ENCODE measurements at places on chromosomes 1 and 21.
A peak's percentile ranks its signal among the peaks of the same experiment; 100 is the strongest.

GRCh38 chr1:184890539-184890973 is 83.8 kb downstream of the NIBAN1 start:
- no peak for DNase-seq

DNA sequence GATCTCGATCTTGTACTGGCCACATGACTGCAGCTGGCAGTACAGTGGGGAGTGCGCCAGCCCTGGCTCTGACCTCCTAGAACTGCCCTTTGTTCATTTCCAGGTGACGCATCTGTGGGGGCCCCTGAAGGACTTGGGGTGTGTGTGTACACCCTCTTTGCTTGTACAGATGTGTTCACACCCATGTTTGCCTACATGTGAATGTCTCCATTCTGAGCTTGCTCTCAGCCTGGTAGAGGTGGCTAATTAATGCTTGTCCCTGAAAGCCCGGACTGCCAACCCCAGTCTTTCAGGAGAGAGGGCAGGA is 19.8 kb downstream of the TNFRSF1B start:
- no peak for DNase-seq

- no peak for DNase-seq
Measured at GRCh38 chr1:236100799-236101198, 35.9 kb upstream of the NID1 start.

GRCh38 chr1:28173980-28174297 is 2.6 kb downstream of the PTAFR start:
- DNase-seq, result no peak

- DNase-seq, result no peak
Measured at GRCh38 chr1:18932387-18932786, 24.1 kb downstream of the IFFO2 start.

- no peak for DNase-seq
Measured at GRCh38 chr1:211938561-211938997, 96.8 kb downstream of the INTS7 start.

- peak; percentile 77 for DNase-seq
Measured at GRCh38 chr1:31788138-31788824, 24.1 kb upstream of the ADGRB2 start.

- no peak for DNase-seq
Measured at GRCh38 chr1:184183919-184184318, 132.4 kb downstream of the TSEN15 start.

- DNase-seq, result no peak
Measured at GRCh38 chr1:156926175-156926574, 5.7 kb downstream of the LRRC71 start.

DNA sequence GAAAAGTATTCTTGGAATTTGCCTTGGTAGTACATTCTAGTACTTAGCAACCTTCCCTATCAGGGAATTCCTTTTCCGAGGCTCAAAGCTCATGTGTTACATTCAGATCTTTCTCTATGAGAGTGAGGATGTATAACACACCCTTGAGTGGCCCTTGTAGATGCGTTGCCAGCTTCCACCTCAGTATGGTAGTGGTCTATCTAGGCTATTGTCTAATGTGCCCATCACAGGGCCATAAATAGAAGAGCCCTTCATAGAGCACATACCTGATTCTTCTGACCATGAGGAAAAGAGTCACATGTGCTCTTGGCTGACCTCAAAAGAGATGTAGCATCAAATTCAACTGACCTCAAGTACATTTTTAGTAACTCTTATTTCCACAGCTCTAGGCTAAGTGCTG is 14.0 kb upstream of the ZC3H11B start:
- DNase-seq, result no peak

- DNase-seq, result no peak
Measured at GRCh38 chr1:167631936-167632614, 2.0 kb downstream of the RCSD1 start.

- DNase-seq, result no peak
Measured at GRCh38 chr1:9872430-9873165, 37.5 kb downstream of the CTNNBIP1 start.

DNA sequence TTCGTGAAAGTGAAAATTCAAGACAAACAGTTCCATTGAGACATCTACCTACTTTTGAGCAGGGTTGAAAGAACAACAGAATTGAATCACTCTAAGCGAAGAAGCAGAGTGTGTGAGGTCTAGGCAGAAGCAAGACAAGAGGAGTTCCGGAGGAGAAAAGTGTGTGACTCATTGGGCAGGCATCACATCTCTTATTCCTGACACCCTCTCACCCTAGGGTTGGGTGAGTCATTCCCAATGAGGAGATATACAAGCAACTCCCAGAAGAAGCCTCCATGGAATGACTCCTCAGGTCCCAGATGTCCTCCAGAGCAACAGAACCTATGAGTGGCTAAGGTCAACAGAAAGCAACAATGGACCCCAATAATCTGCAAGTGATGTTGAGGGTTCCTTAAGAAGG is 138.1 kb downstream of the TPR start:
- DNase-seq, result no peak

DNA sequence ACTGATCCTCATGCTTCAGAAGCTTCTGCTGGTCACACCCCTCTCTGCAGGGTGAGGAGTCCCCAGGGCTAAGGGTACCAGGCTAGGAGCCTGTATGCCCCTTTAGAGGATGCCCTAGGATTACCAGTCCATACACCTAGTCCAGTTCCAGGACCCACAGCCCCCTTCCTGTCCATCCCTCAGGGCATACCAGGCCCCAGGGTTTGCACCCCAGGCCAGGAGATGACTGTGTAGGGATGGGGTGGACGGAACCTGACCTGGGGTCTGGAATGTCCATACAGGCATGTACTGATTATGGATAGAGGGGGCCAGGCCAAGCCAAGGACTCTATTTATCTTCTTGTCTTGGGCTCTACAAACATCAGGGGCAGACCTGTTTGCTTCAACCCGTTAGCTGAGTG is 34.9 kb downstream of the TRIM67 start:
- DNase-seq, result no peak

DNA sequence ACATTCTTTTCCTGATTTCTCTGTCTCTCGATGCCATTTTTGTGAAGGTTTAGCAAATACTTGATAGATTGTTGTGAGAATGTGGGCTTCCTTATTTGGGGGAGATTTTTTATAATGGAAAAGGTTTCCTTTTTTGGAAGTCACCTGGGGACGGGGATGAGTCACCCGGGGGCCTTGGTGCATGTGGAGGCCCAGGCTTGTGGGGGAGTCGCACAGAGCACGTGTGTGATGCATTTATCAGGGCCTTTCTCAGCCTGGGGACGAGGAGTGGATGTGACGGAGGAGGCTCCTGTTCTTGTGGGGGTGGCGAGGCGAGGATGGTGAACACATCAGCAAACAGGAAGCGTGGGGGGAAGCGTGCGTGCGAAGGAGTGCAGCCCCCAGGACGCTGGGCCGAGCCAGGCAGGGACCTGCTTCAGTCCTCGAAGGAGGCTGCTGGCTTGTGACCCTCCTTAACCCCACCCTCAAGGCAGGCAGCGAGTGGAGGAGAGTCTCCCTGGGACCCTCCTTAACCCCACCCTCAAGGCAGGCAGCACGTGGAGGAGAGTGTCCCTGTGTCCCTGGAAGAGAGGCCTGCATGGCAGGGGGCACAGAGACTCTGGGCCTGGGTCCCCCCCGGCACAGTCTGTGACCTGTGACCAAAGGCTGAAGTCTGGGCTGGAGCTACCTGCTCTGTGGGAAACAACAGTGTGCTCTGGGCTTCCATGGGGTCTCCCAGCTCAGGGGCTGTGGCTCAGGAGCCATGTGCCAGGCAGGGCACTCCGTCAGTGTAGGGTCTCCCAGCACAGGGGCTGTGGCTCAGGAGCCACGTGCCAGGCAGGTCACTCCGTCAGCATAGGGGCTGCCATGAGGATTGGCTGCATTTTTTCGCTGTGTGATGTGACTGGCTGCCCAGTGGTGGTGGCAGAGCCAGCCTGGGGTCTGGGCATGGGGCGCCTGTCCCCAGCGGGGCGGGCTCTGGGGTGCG is 57.2 kb downstream of the AGPAT3 start:
- peak; percentile 52 for DNase-seq

GRCh38 chr1:173333581-173333980 is 126.5 kb upstream of the TNFSF4 start:
- no peak for DNase-seq
